CD4-positive, alpha-beta T cell treated with Interleukin-17A for 4 hours (primary cell): ENCODE measurements at places on chromosomes 3 and 15.

DNA sequence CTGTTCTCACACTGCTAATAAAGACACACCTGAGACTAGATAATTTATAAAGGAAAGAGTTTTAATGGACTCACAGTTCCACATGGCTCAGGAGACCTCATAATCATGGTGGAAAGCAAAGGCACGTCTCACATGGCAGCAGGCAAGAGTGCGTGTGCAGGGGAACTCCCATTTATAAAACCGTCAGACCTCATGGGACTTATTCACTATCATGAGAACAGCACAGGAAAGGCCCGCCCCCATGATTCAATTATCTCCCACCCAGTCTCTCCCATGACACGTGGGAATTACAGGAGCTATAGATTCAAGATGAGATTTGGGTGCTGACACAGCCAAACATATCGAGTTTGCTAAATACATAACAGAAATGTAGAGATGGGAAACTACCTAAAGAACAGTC lies 39.5 kb upstream of the DGKG start:
- DNase-seq = no peak

- DNase-seq = no peak
These were observed 1042.0 kb downstream of the ROBO1 start for GRCh38 chr3:78725703-78726246.

DNA sequence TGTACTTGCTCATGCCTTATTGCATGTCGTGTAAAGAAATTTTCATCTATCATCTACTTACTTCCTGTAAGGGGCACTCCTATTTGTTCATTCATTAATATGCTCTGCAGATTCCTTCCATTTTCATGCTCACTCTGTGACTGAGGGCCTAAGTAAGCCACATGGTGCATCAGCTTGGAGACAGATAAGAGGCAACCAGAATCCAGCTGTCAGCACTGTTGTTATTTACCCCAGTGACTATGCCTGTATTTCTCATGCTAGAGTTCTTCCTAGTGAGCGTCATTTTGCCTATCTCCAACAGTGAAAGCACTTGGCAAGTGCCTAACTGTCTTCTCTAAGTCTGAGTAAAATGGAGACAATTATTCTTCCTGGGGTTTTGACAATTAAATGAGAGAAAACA lies 124.8 kb upstream of the ABI3BP start:
- DNase-seq = no peak

DNA sequence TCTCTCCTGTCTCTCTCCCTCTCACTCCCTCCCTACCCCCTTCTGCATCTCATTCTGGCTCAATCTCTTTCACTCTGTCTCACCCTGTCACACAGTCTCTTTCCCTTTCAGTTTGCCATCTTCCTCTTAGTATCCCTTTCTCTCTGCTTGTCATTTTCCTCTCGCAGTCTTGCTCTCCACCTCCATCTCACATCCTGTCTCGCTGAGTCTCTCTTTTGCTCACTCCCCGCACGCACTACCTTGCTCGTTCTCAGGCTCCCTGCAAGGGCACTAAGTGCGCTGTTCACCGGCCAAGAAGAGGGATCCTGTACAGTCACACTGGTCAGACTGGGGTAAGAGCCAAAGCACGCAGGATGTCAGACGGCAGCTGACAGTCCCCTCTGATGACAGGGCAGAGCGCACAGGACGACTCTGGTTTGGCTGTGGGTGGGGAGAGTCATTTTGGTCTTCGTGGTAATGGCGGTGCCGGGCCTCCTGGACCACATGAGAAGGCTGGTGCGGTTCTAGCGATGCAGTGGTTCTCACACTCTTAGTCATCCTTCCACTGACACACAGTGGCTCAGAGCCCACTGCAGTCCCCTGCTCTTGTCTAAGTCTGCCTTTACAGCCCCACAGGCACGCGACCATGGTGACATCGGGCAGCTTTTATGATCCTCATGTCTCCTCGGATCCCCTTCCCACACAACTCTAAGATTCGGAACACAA lies 356.8 kb downstream of the FOXP1 start:
- peak; percentile 88 for DNase-seq

DNA sequence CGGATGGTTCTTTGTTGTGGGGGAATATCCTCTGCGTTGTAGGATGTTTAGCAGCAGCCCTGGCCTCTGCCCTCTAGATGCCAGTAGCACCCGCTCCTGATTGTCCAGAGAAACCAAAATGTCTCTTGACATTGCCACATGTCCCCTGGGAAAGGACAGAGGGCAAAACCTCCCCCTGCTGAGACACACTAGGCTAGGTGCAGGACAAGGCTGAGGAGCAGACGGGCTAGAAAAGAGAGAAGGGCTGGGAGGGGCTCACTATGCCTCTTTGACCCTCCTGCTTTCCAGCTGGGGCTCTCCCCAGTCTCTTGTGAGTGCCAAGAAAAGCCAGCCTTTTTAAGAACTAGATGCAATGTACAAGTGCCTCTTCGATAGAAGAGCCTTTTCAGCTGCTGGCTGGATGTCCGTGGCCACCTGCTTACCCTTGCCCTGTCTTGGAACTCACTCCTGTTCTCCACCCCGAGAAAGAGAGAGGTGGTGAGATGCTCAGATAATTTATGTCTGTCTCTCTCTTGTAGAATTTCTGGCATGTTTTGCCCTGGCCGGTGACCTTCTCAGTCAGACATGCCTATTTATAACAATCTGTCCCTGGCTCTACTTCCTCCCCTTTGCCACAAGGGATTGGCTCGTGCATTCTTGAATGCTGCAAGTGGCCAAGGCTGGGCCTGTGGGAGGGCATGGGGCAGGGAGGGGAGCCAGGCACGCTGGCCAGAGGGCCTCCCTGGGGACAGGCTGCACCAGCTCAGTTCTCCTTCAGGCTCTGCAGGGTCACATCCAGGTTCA lies 142.6 kb downstream of the RPLP1 start:
- no peak for DNase-seq

- no peak for DNase-seq
These were observed 52.7 kb downstream of the TFG start for GRCh38 chr3:100761951-100762350.
